Inflammatory macrophage treated with lipopolysaccharide for 1 hour (primary cell): ENCODE measurements at places on chromosomes 2 and 18.

DNA sequence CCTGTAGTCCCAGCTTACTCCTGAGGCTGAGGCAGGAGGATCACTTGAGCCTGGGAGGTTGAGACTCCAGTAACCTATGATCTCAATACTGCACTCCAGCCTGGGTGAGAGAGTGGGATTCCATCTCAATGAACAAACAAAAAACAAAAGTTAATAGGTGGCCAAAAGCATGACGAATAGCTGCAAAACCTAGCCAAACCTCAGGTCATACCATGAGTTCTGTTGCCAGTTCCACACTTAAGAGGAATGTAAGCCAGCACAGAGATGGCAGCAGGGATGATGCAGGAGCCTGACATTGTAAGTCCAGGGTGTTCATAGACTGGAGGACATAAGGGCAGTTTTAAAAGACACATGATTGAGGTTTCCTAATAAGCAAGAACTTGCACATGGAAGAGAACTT, 55.3 kb upstream of the RMDN2 start:
- no peak for DNase-seq

DNA sequence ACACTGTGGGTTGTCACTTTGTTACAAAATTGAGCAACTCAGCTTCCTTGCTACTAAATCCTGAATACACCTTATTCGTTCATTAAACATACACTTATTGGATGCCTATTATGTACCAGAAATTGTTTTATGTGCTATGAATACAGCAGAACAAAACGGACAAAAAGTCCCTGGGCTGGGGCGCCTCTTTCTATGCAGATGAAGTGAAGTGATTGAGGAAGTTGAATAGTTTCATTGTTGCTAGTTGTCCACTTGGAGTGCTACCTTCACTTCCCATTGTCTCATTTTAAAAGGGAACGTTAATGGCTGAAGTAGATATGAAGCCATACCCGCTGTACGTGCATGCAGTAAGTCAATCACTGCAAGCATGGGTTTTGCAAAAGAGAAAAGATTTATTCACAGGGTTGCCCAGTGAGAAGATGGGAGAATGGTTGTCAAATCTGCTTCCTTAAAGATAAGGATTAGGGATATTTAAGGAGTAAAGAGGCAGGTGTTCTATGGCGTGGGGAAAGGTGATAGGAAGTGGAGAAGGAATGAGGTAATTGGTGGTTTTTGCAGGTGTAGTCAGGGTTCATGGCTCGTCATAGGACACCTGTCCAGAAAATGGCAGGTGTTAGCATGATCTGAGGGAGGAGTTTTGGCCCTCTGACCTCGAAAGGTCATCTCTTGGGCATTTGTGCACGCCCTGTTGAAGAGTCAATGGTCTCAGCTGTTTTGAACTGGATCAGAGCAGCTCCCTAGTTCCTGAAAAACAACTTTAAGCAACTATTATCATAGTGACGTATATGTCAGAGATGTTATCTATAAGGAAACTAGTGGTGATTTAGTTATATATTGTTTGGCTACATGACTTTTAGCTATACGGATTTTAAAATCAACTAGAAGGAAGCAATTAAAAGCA, 23.5 kb downstream of the TRPM8 start:
- no peak for DNase-seq

- no peak for DNase-seq
These were observed 73.5 kb downstream of the COLEC12 start for GRCh38 chr18:427005-427404.

GRCh38 chr2:23824777-23825212, 102.1 kb downstream of the ATAD2B start:
- DNase-seq = peak; percentile 42

DNA sequence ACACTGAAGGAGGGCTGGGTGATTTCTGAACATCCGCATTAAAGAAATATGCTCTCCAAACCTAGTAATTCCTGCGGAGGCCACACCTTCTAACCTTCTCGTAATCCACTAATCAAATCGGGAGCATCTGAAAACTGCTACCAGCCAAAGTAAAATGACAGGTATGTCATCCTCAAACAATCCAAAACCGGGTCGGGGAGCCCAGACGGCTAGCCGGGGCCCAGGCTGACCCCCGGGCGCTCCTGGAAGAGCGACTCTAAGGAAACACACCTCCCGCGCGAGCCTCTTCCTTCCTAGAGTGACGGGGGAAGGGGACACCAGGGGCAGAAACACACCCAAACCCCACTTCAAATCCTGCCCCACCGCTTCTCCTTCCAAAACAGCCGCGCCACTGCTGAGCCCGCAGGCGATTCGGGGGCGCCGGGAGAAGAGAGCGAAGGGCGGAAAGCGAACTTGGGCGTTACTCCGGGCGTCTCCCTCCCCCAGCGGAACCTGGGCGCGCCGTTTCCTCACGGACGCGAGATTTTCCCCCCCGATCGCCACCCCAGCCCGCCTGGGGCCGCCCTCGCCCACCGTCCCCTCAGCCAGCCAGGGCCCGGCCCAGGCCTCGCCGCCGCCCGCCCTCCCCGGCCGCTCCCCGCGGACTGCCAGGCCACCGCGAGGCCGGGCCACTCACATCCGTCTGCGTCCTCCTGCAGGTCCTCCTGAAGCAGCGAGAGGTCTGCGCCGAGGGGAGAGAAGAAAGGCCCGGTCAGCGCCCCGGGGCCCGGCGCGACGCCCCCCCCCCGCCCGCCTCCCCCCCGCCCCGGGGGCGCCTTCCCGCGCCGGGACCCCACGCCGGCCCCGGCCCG, 584 bp downstream of the PPP4R1 start:
- DNase-seq = peak; percentile 53

DNA sequence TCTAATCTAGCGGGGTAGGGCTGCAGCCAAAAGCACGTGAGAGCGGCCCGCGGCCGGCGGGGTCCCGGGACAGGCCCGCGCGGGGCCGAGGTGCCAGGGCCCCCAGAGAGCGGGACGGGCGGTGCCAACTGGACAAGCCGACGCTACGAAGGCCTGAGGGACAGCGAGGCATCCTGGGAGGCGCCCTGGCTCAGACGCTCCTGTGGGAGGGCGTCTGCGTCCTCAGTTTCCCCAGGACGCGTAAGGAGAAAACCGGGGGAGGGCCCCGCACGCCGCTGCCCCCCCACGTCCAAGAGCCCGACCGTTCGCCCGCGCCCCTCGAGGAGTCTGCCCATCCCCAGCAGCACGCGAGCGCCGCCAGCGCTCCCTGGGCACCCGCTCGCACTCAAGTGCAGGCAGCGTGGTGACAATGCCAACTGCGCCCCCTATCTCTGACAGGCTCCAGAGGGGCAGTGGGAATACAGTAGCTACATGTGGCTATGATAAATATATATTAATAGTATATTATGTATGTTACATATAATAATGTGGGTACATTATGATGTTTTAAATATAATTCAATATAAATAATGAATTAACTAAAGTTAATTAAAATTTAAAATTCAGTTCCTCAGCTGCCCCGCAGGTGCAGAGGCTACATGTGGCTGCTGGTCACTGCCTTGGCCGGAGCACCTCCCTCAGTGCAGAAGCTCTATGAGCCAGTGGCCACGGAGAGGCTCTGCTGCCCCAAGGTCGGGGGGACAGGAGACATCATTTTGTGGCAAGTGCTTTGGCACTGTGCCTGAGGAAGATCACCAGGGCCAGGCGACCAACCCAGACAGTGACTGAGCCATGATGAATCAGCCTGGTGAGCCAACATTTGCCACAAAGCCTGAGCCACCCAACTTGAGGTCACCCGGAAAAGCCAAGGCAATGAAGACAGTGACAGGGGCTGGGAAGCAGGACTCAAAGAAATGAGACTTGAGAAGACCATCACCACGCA, 5.5 kb upstream of the SFT2D3 start:
- peak; percentile 58 for DNase-seq

DNA sequence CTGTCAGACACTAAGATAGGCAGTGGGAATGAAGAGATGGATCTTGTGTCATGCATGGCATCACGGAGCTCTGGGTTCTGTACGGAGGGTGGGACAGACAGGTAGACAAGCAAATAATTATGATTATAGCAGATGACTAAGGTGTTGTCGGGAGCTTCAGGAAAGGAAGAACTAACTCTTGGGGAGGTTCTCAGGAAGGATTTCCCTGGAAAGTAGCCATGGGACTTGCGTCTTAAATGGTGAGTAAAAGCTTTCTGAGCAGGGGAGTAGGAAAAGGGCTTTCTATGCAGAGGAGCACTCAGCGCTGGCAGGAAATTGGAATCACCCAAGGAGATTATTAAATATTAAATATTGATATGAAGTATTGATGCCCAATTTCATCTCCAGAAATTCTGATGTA, 35.5 kb downstream of the ATOH8 start:
- no peak for DNase-seq

DNA sequence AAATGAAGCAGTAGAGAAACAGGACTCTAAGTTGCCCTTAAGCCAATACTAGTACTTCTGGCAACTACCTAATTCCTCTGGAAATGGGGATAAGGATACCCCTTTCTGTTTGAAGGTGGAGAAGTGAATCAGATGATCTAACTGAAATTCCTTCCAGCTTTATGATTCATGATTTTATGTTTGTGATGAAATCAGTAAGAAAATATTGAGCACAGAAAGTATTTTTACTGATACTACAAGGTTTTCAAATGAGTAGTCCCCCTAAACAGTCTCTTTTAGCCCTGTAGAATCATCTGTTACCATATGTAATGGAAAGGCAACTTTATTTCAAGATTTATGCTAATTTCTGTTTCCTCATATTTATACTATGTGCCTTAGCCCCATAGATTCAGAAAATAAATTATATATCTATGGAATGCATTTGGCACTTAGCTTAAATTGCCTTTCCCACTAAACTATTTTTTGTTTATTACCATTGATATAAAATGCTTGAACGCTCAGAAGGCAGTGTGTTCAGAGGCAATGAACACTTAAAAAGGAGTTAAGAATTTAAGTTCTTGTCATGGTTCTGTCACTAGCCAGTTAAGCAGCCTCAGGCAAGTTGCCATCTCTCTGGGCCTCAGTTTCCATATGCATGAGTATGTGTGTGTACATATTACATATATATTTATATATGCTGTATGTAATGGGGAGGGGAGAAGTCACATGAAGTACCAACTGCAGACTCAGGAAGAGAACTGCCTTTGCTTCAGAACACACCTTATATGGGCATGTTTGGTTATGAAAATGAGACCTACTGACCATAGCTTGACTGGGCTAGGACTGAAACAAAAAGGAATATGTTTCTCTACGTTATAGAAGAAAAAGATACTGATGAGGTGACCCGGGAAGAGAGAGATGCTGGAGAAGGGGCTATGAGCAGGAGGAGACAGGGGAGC, 97.7 kb downstream of the CDC42EP3 start:
- DNase-seq = no peak

DNA sequence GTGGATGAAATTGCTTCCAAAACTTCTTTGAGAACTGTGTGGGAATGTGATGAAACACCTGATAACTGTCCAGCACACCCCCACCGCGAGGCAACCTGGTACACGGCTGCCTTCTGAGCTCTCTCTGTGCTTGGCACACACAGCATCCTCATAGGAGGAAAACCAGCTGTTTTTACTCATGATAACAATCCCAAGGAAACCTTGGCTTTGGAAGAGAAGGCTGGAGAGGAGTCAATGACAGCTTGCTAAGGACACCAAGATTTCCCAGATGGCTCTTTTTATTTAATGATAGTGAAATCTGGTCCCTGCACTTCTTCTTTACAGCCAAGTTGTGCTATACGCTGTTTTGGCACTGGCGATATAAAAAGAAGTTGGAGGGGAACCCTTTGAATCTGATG, 232.5 kb upstream of the FN1 start:
- DNase-seq = no peak

GRCh38 chr2:170885130-170885791, 43.8 kb upstream of the GORASP2 start:
- DNase-seq = no peak

- peak; percentile 40 for DNase-seq
These were observed 31.3 kb downstream of the LANCL1 start for GRCh38 chr2:210445116-210445707.

GRCh38 chr2:233013027-233013461, at the start of gene NGEF:
Gene NGEF, minus strand, starts transcription at chr2:233013256. Its CDS starts 38,366 bp downstream, at chr2:232974890.
- DNase-seq = no peak

- no peak for DNase-seq
These were observed 241.0 kb upstream of the COPS8 start for GRCh38 chr2:236844711-236845110.

- DNase-seq = no peak
These were observed 122.9 kb upstream of the ACVR1C start for GRCh38 chr2:157751462-157752058.

DNA sequence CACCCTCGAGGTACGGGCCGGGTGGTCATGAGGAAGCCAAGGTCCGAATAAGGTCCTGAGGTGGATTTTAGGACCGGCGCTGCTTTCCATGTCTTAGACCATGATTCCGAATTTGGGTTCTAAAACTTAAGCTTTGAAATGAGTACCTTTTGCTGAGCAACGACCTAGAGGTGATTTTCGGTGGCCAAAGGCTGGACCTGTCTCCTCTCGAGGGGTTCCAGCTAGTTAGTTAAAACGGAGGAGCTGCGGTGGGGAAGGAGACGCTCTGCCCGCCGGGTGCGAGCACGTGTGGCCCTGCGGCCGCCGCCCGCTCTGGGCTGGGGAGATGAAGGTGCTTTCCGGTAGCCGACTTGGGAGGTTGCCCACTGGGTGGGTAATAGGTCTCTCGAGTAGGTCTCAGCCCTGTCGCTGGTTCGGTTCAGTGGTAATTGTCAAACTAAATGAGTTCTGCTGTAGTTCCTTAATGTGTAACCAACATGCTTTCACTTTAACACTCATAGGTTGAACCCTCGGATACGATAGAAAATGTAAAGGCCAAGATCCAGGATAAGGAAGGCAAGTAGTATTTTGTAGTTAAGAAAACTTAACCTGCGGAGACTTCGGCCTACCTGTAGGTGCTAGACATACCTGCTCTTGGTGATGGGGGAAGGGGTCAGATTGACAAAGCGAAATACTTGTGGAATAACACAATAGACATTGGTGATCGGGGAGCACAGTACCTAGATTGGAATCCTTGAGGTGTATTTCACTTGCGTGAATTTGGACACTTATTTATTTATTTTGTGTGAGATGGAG, 572 bp downstream of the RPS27A start:
- peak; percentile 31 for DNase-seq

DNA sequence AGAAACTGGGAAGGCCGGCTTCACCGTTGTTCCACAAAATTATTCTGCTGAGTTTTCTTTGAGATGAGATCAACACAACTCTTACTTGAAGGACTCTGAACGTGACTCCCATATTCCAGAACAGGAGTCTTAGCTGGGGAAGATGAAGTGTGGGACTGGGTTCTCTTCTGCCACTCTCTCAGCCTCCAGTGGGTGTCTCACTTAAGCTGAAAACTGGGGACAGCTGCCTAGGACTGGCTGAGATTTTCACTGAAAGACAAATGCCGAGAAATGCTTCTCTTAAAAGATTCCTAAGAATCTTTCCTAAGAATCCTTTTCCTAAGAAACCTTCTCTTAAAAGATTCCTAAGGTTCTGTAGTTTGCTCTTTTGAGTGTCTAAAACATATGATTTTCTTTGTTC, 156.6 kb upstream of the LHCGR start:
- DNase-seq = no peak

DNA sequence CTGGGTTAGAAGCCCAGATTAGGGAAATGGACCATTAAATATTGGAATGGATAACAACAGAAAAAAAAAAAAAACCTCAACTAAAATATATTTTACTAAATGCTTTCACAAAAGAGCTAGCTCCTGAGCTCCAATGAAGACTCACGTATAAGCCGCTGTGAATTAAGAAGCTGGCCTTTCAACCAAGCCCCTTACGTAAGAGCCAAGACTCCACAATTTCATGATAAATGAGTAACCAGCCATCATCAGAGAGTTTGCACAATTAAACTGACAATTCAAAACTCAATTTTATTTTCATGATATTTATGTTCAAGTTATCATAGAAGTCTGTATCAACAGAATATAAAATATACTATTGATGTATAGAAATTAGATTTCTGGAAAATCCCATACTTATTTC, 70.7 kb upstream of the HNRNPA3 start:
- DNase-seq = peak; percentile 70

GRCh38 chr2:85596026-85596333, 435 bp downstream of the RNF181 start:
- DNase-seq = no peak
